Stimulated activated CD4-positive, alpha-beta T cell treated with anti-CD3 and anti-CD28 coated beads, TNF-alpha, amount 100 ng/mL, for 1 hour (primary cell): ENCODE measurements at places on chromosomes 5 and 9.

DNA sequence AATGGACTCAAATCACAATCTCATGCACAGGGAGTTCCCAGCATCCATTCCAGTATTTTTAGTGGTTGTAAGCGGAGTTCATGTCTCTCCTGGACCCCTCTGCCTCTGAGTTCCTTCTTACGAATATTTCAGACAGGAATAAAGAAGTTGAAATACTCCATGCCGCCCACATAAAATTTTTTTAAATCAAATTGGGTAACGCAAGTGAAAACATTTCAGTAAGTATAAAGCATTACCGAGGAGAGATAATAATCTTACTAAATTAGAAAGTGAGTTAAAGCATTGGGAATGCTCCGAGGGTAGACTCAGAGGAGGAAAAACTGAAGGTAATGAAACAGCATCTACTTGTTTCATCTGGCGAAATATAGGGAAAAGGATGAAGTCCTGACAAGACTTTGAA lies 317.6 kb downstream of the ARRDC3 start:
- DNase-seq: no peak

- no peak for DNase-seq
Measured at GRCh38 chr5:140194662-140195061, 19.7 kb downstream of the CYSTM1 start.

- no peak for DNase-seq
Measured at GRCh38 chr5:82512025-82512424, 233.9 kb upstream of the RPS23 start.

DNA sequence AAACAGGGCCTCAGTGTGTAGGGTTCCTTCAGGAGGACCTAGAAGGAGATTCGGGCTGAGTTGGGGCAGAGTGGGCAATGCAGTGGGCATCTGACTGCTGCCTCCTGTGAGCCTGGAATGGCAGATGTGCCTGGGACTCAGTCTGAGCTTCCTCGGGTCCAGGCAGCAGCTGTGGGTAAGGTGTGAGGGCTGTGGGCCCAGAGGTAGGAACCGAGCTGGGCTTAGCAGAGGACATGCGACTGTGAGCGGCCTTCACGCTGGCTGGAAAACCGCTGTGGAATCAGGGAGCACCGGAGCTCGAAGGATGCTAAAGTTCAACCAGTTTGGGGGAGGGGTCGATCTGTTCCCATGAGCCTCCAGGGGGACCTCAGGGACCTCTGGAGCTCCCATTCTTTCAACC lies 137.0 kb downstream of the PAX5 start:
- DNase-seq: no peak

DNA sequence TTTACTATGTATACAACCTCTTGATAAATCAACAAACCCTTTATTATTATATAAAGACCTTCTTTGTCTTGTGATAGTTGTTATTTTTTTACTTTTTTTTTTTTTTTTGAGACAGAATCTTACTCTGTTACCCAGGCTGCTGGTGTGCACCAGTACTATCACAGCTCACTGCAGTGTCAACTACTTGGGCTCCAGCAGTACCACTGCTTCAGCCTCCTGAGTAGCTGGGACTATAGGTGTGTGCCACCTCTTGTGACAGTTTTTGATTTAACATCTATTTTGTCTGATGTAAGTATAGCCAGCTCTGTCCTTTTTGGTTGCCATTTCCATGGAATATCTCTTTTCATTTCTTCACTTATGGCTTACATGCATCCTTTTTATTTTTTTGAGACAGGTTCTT lies 42.6 kb downstream of the CREBRF start:
- DNase-seq: no peak

DNA sequence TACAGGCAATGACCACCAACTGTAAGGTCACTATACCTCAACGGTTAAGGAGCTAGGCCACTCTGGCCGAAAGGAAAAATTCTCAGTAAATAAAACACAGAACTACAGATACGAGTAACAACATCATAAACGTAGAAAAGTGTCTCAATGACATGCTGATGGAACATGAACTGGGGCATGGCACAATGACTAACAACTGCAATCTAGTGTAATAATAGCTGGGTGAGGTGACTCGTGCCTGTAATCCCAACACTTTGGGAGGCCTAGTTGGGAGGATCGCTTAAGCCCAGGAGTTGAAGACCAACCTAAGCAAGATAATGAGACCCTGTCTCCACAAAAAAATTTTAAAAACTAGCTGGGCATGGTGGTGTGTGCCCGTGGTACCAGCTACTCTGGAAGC lies 9.8 kb upstream of the RAPGEF6 start:
- DNase-seq: no peak

- DNase-seq: no peak
Measured at GRCh38 chr9:128099231-128099931, 28.1 kb downstream of the PTGES2 start.

GRCh38 chr9:93288891-93289883 lies 105.2 kb downstream of the WNK2 start:
- no peak for DNase-seq

- no peak for DNase-seq
Measured at GRCh38 chr5:29720954-29721353, 1472.5 kb upstream of the CDH6 start.
